ENCODE measurements at places on chromosomes 7 and 10. TPM values are rescaled to one million over a fixed set of nuclear protein-coding genes. Genes with fewer than 3 reads are reported as not detected.

DNA sequence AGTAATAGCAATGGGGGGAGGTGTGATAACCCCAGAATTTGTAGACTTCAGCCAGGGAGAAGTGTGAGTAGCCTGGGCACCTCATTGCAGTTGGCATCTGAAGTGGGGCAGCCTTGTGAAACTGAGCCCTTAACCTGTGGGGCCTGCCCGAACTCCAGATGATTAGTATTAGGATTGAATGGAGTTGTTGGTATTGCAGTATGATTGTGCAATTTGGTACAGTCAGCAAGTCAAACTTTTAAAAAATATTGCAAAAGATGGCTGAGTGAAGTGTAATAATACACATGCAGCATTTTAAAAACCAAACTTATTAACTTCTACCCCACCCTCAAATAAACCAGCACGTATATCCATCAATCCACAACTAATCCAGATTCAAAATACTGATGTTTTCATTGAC, 9.3 kb downstream of the RBM33 start:
- no peaks in the 10 kb centered on the region for H3K36me3 ChIP-seq
- no peak for DNase-seq
- no peaks in the 10 kb centered on the region for H3K27me3 ChIP-seq
- no peak overlapping the region for H3K27ac ChIP-seq
- no peak overlapping the region for H3K4me3 ChIP-seq

GRCh38 chr10:131676800-131677421, 223.9 kb upstream of the PPP2R2D start:
- H3K4me3 ChIP-seq = no peak overlapping the region
- H3K36me3 ChIP-seq = no peaks in the 10 kb centered on the region
- H3K4me1 ChIP-seq = no peaks in the 10 kb centered on the region
- no peak overlapping the region for H3K27ac ChIP-seq
- peak; percentile 44 for DNase-seq
- H3K27me3 ChIP-seq = no peaks in the 10 kb centered on the region

DNA sequence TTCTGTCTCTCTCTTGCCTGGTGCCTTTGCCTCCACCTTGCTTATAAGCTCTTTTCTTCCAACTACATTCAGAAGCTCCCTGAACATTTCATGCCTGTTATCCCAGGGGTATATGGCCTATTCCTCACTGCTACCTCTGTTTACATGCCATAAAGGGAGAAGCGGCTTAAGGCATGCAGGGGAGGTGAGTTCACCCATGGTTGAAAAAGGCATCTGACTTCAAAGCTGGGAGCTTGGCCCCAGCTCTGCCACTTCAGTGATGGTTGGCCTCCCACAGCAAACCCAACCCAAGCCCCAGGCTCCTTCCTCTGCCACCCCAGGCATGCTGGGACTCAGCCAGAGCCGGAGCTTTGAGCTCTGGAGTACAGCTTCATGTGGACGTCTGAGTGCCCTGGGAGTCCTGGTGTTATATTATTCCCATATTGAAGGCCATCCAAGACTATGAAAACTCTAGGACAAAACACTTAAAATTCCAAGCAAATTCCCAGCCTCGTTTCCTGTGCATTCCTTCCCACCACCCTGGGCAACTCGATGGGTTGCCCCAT, 468.6 kb upstream of the ZMIZ1 start:
- no peaks in the 10 kb centered on the region for H3K36me3 ChIP-seq
- H3K4me1 ChIP-seq = no peaks in the 10 kb centered on the region
- no peak for DNase-seq
- no peak overlapping the region for H3K27ac ChIP-seq
- no peak overlapping the region for H3K4me3 ChIP-seq

DNA sequence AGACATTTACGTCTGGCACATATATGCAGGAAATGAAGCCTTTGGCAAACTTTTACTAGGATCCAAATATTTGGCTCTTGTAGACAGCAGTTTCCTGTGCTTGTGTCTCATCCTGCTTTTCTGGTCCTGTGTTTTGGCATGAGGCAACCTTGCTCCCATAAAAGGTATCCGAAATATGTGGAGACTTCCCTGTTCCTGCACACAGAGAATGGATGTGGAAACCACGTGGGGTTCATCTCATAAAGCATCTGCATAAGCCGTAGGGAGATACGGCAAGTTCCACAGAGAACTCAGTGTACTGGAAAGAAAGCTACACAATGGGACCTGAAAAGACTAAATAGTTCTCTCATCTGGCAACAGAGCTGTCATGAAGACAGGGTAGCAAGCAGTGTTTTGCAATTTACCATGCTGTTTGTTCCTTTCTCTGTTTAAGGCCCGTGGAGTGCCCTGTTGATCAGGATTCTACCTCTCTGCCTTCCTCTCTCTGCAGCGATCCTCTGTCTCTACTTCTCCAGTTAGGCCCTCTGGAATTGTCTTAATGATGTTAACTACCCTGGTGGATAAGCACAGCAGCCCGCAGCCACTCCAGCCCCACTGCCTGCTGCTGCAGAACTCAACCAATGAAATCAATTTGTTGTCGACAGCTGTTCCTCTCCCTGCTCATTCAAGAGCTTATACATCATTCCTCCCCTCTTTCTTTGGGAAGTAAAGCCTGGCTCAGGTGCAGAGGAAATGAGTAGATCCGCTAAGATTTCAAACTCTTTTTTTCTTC, 293.6 kb downstream of the CSTF2T start:
- peaks cover 14% of the 10 kb centered on the region for H3K4me1 ChIP-seq
- H3K36me3 ChIP-seq = no peaks in the 10 kb centered on the region
- DNase-seq = no peak
- no peaks in the 10 kb centered on the region for H3K27me3 ChIP-seq

DNA sequence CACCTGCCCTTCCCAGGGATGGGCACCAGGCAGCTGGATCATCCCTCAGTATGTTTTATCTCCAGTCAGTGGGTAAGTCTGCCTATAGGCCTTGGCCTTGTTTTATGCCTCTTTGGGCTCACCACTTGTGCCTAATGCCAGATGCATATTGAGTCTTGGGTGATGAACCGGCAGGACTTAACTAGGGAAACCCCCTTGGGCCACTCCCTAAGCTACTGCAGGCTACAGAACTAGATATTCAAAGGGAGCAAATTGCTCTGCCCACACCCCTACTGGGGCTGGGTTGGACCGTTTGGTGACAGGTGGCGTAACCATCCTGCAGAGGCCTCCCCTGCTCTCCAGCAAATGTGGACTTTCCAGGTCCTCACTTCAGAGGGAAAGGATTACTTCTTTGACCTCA, 115.7 kb upstream of the GDF10 start:
- H3K4me1 ChIP-seq = no peaks in the 10 kb centered on the region
- H3K27ac ChIP-seq = no peak overlapping the region
- H3K4me3 ChIP-seq = no peak overlapping the region
- H3K36me3 ChIP-seq = no peaks in the 10 kb centered on the region

GRCh38 chr10:6114805-6115341, 26.0 kb downstream of the RBM17 start:
- H3K4me1 ChIP-seq = no peaks in the 10 kb centered on the region
- H3K36me3 ChIP-seq = peaks cover 3% of the 10 kb centered on the region
- no peak overlapping the region for H3K27ac ChIP-seq
- H3K4me3 ChIP-seq = no peak overlapping the region
- H3K27me3 ChIP-seq = no peaks in the 10 kb centered on the region

GRCh38 chr10:78626471-78626870, 442.3 kb upstream of the ZMIZ1 start:
- no peak for DNase-seq
- no peaks in the 10 kb centered on the region for H3K36me3 ChIP-seq
- no peak overlapping the region for H3K27ac ChIP-seq
- H3K27me3 ChIP-seq = no peaks in the 10 kb centered on the region
- H3K4me3 ChIP-seq = no peak overlapping the region
- no peaks in the 10 kb centered on the region for H3K4me1 ChIP-seq

The LRIT1 gene
- total RNA-seq = not detected

The FAM149B1 gene
- total RNA-seq = 22.7 TPM

GRCh38 chr7:67006965-67007364, 10.3 kb downstream of the TYW1 start:
- H3K4me1 ChIP-seq = no peaks in the 10 kb centered on the region
- no peak overlapping the region for H3K4me3 ChIP-seq
- no peaks in the 10 kb centered on the region for H3K27me3 ChIP-seq
- no peak for DNase-seq
- H3K27ac ChIP-seq = no peak overlapping the region
- H3K36me3 ChIP-seq = no peaks in the 10 kb centered on the region

DNA sequence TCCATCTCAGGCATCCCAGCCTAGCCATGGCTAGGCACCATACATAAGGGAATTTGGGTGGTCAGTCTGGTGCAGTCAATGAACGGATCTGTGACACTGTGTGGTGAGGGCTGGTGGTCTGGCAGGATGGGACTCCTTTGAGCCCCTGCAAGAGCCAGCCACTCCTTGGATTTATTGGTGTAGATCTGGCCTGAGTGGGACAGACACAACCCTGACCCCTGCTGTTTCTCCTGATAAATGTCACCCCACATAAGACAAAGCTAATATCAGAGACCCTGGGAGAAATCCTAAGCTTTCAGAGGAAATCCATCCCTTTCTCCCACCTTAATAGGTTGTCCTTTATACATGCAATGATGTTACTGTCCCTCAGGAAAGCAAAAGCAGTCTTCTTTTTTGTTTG, 2.3 kb downstream of the FBXO24 start:
- H3K4me1 ChIP-seq = no peaks in the 10 kb centered on the region
- no peaks in the 10 kb centered on the region for H3K27me3 ChIP-seq
- no peak overlapping the region for H3K27ac ChIP-seq
- DNase-seq = no peak
- H3K4me3 ChIP-seq = no peak overlapping the region

- DNase-seq = no peak
- H3K36me3 ChIP-seq = no peaks in the 10 kb centered on the region
- H3K4me3 ChIP-seq = no peak overlapping the region
- no peak overlapping the region for H3K27ac ChIP-seq
- no peaks in the 10 kb centered on the region for H3K4me1 ChIP-seq
These were observed 649.7 kb upstream of the ANKRD30A start for GRCh38 chr10:36475746-36476145.

DNA sequence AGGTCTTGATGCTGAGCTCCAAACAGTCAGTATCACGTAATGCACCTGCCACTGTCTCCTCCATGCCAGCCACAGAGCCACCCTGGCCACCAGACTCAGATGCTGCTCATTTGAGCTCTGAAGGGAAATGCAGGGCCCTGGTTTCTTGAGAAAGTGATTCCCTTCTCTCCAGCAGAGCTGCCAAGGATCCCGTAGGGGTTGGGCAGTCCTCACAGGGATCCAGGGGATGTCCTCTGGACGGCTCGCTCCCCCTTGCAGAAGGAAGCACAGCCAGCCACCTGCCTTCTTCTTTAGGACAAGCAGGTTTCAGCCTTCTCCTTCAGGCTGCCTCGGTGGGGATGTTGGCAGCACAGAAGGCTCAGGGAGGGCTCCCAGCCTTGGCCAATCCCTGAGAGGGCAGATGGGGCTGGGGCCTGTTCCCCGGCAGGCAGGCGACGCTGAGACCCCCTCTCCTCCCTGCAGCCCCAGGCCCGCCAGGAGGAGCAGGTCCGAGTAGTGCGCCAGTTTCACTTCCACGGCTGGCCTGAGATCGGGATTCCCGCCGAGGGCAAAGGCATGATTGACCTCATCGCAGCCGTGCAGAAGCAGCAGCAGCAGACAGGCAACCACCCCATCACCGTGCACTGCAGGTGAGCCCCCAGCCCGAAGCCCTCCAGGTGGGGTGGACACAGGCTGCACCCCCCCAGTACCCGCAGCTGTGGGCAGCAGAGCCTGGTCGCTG, 48.9 kb downstream of the MKI67 start:
- H3K27me3 ChIP-seq = no peaks in the 10 kb centered on the region
- H3K27ac ChIP-seq = no peak overlapping the region
- peaks cover 3% of the 10 kb centered on the region for H3K36me3 ChIP-seq
- H3K4me1 ChIP-seq = no peaks in the 10 kb centered on the region
- no peak overlapping the region for H3K4me3 ChIP-seq

- no peak overlapping the region for H3K27ac ChIP-seq
- no peak overlapping the region for H3K4me3 ChIP-seq
These were observed 111.0 kb upstream of the KLF14 start for GRCh38 chr7:130844811-130845580.

The ZDHHC6 gene
- total RNA-seq = 28.7 TPM

GRCh38 chr10:29102233-29102632, 186.6 kb upstream of the LYZL1 start:
- H3K27ac ChIP-seq = no peak overlapping the region
- no peaks in the 10 kb centered on the region for H3K27me3 ChIP-seq
- H3K4me3 ChIP-seq = no peak overlapping the region
- DNase-seq = no peak
- no peaks in the 10 kb centered on the region for H3K36me3 ChIP-seq

- H3K4me3 ChIP-seq = no peak overlapping the region
- no peaks in the 10 kb centered on the region for H3K36me3 ChIP-seq
- H3K27ac ChIP-seq = no peak overlapping the region
- DNase-seq = no peak
These were observed 12.0 kb upstream of the AOAH start for GRCh38 chr7:36736090-36736898.

DNA sequence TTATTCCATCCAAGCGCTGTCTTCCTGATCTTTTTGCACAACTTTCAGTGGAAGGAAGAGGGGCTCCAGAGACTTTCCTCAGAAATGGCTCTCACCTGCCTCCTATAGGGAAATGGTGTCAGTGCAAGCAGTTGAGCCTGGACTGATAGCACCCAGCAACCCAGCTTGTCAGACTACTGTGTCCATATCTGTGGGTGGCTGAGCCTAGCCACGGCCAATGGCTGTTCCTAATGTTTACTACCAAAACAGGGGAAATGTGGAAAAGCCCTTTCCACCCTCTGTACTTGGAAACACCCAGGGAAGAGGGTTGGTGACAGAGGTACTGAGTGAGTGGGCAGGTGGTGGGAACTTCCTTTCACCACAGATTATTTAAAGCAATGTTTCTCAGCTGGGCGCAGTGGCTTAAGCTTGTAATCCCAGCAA, 4.3 kb upstream of the YKT6 start:
- no peaks in the 10 kb centered on the region for H3K27me3 ChIP-seq
- no peak overlapping the region for H3K27ac ChIP-seq
- no peak overlapping the region for H3K4me3 ChIP-seq
- H3K36me3 ChIP-seq = no peaks in the 10 kb centered on the region
- no peak for DNase-seq

The MINPP1 gene
- 10.3 TPM for total RNA-seq

- no peak overlapping the region for H3K27ac ChIP-seq
- H3K27me3 ChIP-seq = no peaks in the 10 kb centered on the region
- no peaks in the 10 kb centered on the region for H3K36me3 ChIP-seq
- H3K4me1 ChIP-seq = peaks cover 5% of the 10 kb centered on the region
These were observed 103.8 kb upstream of the PPIF start for GRCh38 chr10:79243181-79244067.

GRCh38 chr7:110760341-110760740, 330.6 kb upstream of the LRRN3 start:
- no peaks in the 10 kb centered on the region for H3K36me3 ChIP-seq
- DNase-seq = no peak
- H3K4me1 ChIP-seq = no peaks in the 10 kb centered on the region
- H3K4me3 ChIP-seq = no peak overlapping the region
- H3K27ac ChIP-seq = no peak overlapping the region

Measured in aorta (tissue), 5 donors.